ENCODE measurements at places on chromosomes 2 and 18. TPM values are rescaled to one million over a fixed set of nuclear protein-coding genes. Genes with fewer than 3 reads are reported as not detected.

The ACMSD gene
- total RNA-seq: not detected

The ANKRD30B gene
- 1.9 TPM for total RNA-seq

The OR6B2 gene
- total RNA-seq: not detected

The FZD7 gene
- total RNA-seq: 14.7 TPM

The FKBP1B gene
- 9.3 TPM for total RNA-seq

The EHD3 gene
- total RNA-seq: 48.8 TPM

The SLC9A2 gene
- total RNA-seq: not detected
